Activated CD8-positive, alpha-beta memory T cell treated with anti-CD3 and anti-CD28 coated beads, Interleukin-2, amount 50 U/mL, for 48 hours (primary cell): ENCODE measurements at places on chromosomes 13 and 19.
A peak's percentile ranks its signal among the peaks of the same experiment; 100 is the strongest.

DNA sequence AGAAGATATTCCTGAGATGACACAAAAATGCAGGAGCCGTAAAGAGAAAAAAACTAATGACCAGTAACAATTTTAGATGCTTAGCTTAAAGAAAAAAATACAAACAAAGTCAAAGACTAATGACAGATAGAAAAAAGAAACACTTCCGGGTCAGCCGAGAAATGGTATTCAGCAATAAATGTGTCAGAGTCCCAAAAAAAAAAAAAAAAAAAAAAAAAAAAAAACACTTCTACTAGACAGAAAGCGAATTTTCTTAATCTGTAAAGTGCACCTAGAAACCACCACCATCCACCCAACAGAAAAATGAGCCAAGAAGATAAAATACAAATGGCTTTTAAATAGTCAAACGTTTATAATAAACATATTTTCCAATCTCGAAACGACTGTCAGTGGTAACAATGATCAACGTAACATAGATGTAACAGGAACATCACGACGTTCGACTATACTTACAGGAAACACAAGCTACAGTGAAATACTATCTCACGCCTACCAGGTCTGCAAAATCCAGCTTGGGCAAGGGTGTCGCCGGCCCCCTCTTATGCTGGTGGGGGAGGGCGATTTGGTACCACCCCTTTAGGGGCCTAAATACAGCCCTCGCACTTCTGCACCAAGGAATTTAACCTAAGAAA lies 10.6 kb downstream of the ABHD17A start:
- peak; percentile 61 for DNase-seq

DNA sequence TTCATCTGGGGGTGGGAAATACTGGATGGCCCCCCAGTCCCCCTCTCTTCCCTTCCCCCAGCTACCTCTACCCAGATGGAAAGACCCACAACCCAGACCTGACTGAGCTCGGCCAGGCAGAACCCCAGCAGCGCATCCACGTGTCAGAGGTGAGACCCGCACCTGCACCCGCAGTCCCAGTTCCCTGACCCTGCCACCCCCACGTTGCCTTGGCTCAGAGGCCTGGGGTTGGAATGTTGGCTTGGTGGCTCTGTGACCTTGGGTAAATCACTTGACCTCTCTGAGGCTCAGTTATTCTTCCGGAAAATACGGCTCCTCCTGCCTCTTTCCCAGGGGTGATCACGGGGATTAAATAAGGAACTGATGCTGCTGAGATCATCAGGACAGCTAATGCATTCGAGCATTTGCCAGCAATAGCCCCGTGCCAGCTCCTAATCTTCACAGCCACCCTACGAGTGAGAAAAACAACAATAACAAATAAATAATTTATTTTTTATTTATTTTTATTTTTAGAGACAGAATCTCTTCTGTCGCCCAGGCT lies 12.3 kb downstream of the CBLC start:
- no peak for DNase-seq

DNA sequence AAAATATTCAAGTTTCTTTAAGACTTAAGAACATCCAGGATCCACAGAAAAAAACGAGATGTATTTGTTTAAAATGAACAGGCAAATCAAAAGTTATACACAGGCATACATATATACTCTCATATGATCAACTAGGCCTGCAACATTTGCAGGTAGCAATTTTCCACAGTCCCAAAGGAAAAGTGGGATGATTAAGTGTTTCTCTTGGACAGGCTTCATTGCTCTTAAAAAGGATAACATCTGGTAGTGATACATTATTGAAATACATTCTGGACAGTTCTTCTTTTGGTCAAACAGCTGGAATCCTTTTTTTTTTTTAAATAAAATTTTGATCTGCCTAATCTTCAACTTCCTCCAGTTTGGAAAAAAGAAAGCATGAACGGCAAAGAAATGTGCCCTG lies 114.8 kb upstream of the TDRD3 start:
- no peak for DNase-seq

DNA sequence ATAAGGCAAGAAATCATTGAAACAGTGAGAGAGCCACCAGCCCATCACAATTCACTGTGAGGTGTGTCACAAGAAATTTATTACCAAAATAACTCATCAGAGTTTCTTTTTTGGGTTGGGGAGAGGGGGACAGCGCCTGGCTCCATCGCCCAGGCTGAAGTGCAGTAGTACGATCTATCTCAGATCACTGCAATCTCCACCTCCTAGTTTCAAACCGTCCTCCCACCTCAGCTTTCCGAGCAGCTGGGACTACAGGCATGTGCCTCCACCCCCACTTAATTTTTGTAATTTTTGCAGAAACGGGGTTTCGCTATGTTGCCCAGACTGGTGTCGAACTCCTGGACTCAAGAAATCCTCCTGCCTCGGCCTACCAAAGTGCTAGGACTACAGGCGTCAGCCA lies 3.6 kb downstream of the IFNL1 start:
- DNase-seq = no peak

- DNase-seq = no peak
Measured at GRCh38 chr13:22210134-22210930, 539.5 kb downstream of the FGF9 start.

DNA sequence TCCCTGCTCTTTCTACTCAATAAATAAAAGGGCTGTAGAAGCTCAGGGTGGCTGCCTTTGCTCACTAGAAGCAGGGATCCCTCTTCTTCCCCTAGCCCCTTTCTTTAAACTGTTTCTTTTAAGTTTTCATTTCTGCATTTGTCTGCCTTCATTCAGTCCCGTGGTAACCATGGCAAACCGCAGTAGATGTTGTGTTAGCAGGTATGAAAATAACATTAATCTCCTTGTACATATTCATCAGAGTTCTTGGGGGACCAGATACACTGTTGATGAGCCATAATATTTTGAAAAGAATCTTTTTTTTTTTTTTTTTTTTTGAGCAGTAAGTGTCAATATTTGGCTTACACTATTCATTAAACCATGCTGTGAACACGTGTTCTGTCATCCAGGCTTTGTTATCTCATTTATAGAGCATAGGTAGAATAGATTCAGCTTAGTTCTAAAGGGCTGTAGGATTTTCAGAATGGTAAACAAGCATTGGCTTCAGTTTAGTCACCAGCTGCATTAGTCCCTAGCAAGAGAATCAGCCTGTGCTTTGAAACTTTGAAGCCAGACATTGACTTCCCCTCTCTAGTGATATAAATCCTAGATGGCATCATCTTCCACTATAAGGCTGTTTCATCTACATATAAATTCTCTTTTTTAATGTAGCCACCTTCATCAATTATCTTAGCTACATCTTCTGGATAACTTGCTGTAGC lies 59.4 kb upstream of the SPRY2 start:
- no peak for DNase-seq

DNA sequence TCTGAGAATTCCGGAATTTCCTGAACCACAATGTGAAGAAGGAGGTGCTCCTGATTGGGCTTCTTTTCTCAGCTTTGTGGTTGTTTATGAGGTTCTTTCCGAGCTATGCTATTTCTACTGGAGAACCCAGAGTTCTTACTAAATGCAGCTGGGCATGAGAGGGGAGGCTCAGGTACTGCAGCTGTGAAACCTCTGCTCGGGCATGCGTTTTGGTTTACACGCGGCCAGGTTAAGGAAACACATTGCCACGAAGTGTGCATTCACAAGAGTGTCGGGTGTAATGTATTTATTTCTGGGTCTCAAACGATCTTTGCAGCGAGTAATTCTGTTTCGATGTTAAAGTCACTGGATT lies 661 bp upstream of the MIR17HG start:
- DNase-seq = peak; percentile 75

DNA sequence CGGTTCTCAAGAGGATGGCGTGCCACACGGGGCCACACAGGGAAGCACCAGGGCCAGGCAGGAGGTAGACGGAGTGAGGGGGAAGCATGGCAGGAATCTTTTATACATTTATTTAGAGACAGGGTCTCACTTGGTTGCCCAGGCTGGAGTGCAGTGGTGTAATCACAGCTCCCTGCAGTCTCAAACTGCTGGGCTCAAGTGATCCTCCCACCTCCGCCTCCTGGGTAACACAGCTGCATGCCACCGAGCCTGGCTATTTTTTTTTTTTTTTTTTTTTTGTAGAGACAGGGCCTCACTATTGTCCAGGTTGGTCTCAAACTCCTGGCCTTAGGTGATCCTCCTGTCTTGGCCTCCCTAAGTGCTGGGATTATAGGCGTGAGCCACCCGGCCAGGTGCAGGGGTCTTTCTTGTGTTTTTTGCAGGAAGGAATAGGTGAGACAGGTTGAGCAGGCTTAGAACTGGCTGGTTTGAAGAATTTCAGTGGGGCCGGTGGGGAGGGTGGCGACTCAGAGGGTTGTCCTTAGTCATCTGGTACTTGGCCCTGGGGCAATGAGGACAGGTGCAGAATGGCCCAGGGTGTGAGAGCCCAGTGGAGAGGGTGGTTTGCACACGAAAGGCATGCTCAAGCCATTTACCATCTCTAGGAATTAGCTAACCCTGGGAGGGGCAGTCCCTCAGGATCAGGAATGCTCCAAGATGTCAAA lies 7.6 kb downstream of the SSC5D start:
- no peak for DNase-seq

GRCh38 chr13:25069911-25070310 lies 26.0 kb upstream of the PABPC3 start:
- no peak for DNase-seq

DNA sequence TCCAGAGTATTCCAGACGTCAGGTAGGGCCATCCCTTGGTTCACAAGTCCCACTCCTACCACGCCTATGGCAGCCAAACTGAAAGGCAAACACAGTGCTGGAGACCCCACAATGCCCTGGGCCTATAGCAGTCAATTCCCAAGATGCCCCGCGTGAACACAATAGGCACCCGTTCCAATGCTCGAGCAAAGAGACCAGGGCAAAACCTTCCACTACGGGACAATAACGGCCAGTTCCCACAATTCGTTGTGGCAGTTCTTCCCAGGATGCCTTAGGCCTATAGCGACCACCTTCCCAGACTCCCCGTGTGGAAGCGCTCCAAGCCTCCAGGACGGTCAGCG lies 538 bp downstream of the ZNF428 start:
- no peak for DNase-seq

GRCh38 chr13:91154558-91155353 lies 192.7 kb upstream of the MIR17HG start:
- no peak for DNase-seq

DNA sequence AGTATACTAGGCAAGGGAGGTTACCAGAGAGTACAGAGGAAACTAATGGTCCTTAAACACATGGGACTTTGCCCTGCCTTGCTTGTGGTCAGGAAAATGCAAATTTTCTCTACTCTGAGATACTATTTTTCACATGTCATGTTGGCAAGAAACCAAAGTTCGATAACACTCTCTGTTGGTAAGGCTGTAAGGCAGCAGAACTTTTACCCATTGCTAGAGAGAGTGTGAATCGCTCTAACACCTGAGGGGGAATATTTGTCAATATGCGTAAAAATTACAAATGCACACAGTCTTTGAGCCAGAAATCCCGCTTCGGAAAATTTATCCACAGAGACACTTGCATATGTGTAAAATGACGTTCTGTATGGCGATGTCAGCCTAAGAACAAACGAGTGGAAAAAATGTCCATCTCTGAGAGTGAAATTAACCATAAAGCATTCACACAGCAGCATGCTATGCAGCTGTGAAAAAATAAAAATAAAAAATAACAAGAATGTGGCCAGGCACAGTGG lies 9.5 kb upstream of the RFX1 start:
- no peak for DNase-seq

GRCh38 chr13:112160558-112160957 lies 93.6 kb downstream of the SOX1 start:
- no peak for DNase-seq

DNA sequence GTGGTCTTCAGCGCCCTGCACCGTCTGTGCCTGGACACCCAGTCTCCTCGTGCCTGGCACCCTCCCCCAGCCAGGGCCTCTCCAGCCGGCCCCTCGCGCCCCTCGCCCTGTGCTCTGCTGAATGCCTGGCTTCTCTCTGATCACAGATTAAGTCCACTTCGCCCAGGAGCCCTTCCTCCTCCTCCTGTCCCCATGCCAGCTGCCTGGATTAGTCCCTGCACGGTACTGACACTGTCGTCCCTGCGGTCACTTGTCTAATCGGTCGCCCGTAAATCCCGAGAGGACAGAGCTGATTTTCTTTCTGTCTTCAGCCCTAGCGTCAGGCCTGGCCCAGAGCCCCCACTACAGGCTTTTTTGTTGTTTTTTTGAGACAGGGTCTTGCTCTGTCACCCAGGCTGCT lies 6.6 kb downstream of the THOP1 start:
- DNase-seq = no peak

GRCh38 chr19:1501200-1501595 lies 10.2 kb downstream of the REEP6 start:
- no peak for DNase-seq

GRCh38 chr19:12224676-12225075 lies 61.8 kb downstream of the ZNF136 start:
- no peak for DNase-seq

GRCh38 chr13:48624858-48625257 lies 28.9 kb upstream of the CYSLTR2 start:
- no peak for DNase-seq

DNA sequence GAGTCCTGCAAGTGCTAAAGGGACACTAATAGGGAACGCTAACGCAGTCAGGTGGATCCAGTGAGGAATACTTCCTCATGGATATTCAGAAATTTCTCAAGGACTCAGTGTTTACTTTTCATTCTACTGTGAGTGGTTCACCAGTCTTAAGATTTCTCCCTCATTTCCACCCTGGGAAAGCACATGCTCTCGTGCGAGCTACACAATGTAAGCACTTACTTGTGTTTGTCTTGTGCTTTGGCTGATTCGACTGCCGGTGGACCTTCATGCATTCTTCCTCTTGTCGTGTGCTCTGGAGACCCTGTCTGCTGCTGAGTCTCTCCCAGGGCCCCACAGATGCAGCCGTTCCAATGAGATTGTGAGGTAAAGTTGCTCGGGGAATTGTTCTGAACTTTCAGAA lies 180.1 kb downstream of the NUFIP1 start:
- DNase-seq = no peak

GRCh38 chr13:23558675-23559536 lies 11.3 kb upstream of the TNFRSF19 start:
- DNase-seq = no peak

- no peak for DNase-seq
Measured at GRCh38 chr13:103101901-103102300, 35.7 kb upstream of the SLC10A2 start.

- DNase-seq = no peak
Measured at GRCh38 chr13:35770756-35771297, 294.3 kb upstream of the MAB21L1 start.

DNA sequence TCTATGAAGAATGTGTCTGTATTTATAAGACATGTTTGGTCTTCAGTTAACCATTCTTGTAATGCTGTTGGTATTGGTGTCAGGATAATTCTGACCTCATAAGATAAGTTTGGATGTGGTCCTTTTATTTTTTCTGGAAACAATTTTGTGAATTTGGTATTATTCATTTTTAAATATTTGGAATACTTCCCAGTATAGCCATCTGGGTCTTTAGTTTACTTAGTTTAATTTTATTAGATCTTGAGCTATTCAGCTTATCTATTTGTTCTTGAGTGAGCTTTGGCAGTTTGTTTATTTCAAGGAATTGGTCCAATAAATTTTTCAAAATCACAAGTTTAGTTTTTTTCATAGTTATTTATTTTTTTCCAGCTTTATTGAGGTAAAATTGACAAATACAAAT lies 335.4 kb upstream of the PCDH20 start:
- no peak for DNase-seq
